ENCODE measurements at places on chromosomes 11 and 22. TPM values are rescaled to one million over a fixed set of nuclear protein-coding genes. Genes with fewer than 3 reads are reported as not detected.

GRCh38 chr11:13760115-13760514 lies 91.6 kb downstream of the FAR1 start:
- no peak overlapping the region for H3K27ac ChIP-seq
- H3K4me1 ChIP-seq, result no peaks in the 10 kb centered on the region
- H3K27me3 ChIP-seq, result no peaks in the 10 kb centered on the region
- no peaks in the 10 kb centered on the region for H3K36me3 ChIP-seq
- no peak overlapping the region for H3K4me3 ChIP-seq
- DNase-seq, result no peak

GRCh38 chr22:28950617-28951411 lies 67.4 kb downstream of the ZNRF3 start:
- no peaks in the 10 kb centered on the region for H3K27me3 ChIP-seq
- no peak overlapping the region for H3K27ac ChIP-seq
- no peak for DNase-seq

GRCh38 chr11:120066738-120067437 lies 71.0 kb downstream of the TRIM29 start:
- H3K4me3 ChIP-seq, result no peak overlapping the region
- H3K36me3 ChIP-seq, result no peaks in the 10 kb centered on the region
- H3K27ac ChIP-seq, result no peak overlapping the region
- H3K27me3 ChIP-seq, result peaks cover 12% of the 10 kb centered on the region
- DNase-seq, result no peak

Gene PRRG4
- total RNA-seq, result 29.9 TPM
